ENCODE measurements at places on chromosomes 3 and 15. TPM values are rescaled to one million over a fixed set of nuclear protein-coding genes. Genes with fewer than 3 reads are reported as not detected.

- DNase-seq = no peak
Measured at GRCh38 chr3:115676336-115676735, 53.0 kb downstream of the GAP43 start.

GRCh38 chr15:92968926-92969651 lies 69.0 kb downstream of the CHD2 start:
- no peak for DNase-seq

DNA sequence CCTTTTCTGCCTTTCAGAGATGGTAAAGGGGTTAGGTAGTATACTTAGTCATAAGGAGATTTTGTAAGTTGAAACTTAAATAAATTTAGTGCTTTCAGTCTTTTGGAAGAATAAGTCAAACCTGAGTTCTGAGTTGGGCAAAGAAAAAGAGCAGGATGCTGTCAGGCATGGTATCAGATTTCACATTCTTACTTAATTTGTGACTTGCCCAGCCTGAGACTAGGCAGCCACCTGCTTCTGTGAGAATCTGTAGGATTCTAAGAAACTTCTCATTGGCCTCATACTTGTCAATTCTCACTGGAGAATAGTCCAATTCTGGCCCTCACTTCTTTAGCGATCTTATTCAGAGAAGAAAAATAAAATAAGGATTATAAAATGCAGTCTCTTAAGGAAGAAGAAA lies 577.5 kb downstream of the DIPK2A start:
- no peak for DNase-seq

Gene ZIC4
- not detected for total RNA-seq

Gene RRP9
- total RNA-seq = 20.9 TPM
